ENCODE measurements at places on chromosomes 4 and X. TPM values are rescaled to one million over a fixed set of nuclear protein-coding genes. Genes with fewer than 3 reads are reported as not detected.

- no peak for DNase-seq
These were observed 63.7 kb upstream of the GDPD2 start for GRCh38 chrX:70359458-70359857.

PDGFRA gene
- total RNA-seq, result 51.5 TPM

GRCh38 chrX:150525061-150525919 is 43.1 kb upstream of the MTM1 start:
- no peak for DNase-seq

DNA sequence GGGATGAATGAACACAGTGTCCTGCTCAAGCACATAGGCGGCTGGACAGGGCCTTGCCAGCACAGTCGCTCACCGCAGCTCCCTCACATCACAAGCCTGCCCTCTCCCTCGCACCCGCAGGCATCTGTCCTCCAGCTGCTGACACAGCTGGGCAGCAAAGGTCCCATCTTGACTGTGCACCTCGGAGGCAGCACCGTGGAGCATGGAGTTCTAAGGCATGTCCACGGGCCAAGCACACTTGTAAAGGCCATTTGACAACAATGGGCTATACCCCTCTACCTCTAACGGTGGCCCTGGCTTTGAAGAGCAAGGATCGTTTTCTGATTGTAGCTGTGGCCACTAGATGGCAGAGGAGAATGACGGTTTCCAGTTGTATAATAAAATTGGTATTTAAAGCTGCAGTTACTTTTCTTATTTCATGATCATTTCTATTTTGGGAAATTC is 53.8 kb downstream of the APLN start:
- no peak for DNase-seq

IL21 gene
- total RNA-seq, result not detected

SMS gene
- total RNA-seq, result 67.0 TPM

DNA sequence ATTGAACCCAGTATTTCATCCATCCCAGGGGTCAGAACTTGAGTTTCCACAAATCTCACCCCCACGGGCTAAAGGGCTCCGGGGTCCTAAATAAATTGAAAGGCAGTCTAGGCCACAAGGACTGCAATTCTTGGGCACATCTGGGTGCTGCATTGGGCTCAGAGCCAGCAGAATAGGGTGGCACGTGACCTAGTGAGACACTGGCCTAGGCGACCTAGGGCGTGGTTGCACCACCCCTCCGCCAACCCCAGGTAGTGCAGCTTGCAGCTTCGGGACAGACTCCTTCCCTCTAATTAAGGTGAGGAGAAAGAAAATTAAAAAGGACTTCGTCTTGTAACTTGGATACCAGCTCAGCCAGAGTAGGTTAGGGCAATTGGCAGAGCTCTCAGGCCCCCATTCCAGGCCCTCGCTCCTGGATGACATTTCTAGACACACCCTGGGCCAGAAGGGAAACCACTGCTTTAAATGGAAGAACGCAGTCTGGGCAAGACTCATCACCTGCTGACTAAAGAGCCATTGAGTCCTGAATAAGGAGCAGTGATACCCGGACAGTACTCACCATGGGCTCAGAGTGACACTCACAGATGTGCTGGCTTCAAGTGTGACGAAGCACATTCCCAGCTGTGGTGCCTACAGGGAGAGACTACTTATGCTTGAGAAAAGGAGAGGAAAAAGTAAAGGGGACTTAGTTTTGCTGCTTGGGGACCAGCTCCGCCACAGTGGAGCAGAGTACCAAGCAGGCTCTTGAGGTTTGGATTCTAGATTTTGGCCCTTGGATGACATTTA is 735.4 kb downstream of the FSTL5 start:
- no peak for DNase-seq

F11 gene
- 23.9 TPM for total RNA-seq

MAGEA9B gene
- total RNA-seq, result not detected

Measured in mucosa of gallbladder (tissue), 1 donor.